ENCODE measurements at places on chromosomes 7 and 10. TPM values are rescaled to one million over a fixed set of nuclear protein-coding genes. Genes with fewer than 3 reads are reported as not detected.

DNA sequence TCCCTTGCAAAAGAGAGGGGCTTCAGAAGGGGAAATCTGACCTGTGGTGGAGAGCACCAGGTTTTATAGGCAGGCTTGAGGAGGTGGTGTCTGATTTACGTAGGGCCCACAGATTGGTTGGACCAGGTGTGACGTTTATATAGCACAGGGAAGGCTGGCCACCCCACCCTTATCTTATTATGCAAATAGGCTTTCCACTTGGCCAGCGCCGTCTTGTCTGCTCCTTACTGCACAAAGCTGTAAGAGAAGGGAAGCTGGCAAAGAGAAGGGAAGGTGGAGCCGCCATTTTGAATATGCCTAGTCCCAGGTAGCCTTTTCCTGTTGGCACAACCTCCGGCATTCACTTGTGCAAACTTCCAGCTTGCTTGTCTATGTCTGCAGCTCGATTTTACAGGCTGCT is 221.4 kb downstream of the GATA3 start:
- no peak for DNase-seq

GRCh38 chr7:98949336-98950044 is 71.2 kb downstream of the TRRAP start:
- no peak for DNase-seq

- DNase-seq, result no peak
These were observed 126.0 kb downstream of the SKIDA1 start for GRCh38 chr10:21399392-21400035.

- peak; percentile 36 for DNase-seq
These were observed 72.8 kb downstream of the CCNY start for GRCh38 chr10:35409094-35409582.

- no peak for DNase-seq
These were observed 20.0 kb upstream of the GPR146 start for GRCh38 chr7:1024331-1024841.

Gene ZNF138
- 3.2 TPM for polyA plus RNA-seq

Gene KLLN
- not detected for polyA plus RNA-seq

Data from small intestine (tissue), 16 donors.